ENCODE measurements at places on chromosomes 4 and X. TPM values are rescaled to one million over a fixed set of nuclear protein-coding genes. Genes with fewer than 3 reads are reported as not detected.

The DAPP1 gene
- total RNA-seq = 72.4 TPM

The FHIP1A gene
- total RNA-seq = 11.6 TPM

The HTN1 gene
- total RNA-seq = not detected

GRCh38 chrX:73768160-73768559 lies 205.2 kb downstream of the CHIC1 start:
- DNase-seq = no peak

- DNase-seq = no peak
These were observed 43.1 kb upstream of the IL21 start for GRCh38 chr4:122663814-122664610.

DNA sequence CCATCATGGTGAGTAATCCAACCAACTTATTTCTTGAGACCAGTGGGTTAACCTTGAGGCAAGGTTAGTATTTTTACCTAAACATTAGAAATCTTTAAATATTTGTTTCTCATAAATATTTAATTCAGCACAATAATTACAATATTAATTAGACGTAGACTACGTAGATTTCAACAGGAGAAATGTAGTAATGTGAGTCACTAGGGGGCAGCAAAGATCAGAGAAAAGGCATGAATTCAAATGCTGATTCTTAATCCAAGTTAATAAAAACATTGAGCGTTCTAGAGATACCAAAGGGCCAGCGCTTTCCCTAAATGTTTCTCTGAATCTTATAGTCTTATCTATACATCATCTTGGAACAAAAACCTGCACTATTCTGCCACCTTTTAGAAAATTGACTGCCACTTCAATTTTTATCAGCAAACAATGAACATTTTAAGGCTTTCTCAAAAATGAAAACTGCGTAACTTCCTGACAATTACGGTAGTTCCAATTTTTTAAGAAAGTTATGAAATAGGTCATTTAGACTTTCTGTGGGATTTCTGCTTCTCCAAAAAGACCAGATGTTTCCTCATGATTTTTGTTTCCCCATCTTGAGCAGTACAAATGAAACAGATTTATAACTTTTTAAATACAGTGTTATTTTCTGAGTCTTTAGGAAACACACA lies 180.7 kb downstream of the GASK1B start:
- DNase-seq = peak; percentile 88

DNA sequence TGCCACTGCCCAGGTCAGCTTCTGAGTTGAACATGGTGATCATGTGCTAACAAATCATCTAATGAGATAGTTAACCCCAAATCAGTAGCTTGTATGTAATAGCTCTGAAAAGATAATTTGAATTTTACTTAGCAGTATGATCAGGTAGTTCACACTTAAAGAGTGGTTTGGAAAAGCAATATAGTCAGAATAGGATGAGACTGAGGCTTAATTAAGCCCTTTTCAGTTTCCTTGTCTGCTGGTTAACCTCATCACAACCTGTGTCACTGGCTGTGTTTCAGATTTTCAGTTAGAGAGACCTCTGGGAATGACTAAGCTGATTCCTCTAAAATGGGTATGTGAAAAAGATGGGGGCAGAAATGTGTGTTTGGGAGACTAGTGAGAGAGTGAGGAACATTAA lies 38.1 kb downstream of the GPR174 start:
- DNase-seq = no peak

DNA sequence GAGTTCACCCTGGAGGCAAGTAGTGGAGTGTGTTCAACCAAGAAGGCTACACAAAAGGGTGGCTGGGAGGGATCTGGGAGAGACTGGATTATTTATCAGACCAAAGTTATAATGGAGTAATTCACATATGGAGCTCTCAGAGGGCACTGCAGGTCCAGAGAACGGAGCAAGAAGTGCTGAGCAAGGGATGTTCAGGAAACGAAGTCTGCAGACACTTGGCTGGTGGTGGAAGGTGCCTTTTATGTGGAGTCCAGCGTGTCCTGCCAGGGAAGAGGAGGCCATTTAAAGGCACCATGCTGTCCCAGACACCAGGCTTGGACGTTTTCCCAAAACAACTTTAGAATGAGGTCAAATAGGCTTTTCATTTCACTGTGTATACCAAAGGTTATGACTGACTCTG lies 130.1 kb downstream of the CEP135 start:
- DNase-seq = no peak

GRCh38 chr4:107546638-107547037 lies 173.4 kb downstream of the PAPSS1 start:
- DNase-seq = peak; percentile 8

DNA sequence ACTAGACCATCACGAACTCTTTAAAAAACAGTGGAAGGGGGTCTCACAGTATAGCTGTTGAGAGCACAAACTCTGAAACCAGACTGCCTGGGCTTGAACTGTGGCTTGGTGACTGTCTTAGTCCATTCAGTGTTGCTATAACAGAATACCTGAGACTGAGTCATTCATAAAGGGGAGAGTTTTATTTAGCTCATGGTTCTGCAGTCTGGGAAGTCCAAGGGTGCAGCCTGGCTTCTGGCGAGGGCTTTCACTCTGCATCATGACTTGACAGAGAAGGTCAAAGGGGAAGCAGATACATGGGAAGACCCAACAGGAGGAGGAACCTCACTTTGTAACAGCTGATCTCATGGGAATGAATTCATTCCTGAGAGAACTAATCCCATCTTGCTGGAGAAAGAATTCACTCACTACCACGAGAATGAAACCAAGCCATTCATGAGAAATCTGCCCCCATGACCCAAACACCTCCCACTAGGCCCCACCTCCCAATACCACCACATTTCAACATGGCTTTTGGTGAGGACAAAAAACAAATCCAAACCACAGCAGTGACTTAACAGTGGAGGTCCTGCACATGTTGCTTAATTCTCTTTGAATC lies 116.7 kb upstream of the STOX2 start:
- DNase-seq = no peak

Data from stomach (tissue), 19 donors.